ENCODE measurements at places on chromosomes 1 and 21.

DNA sequence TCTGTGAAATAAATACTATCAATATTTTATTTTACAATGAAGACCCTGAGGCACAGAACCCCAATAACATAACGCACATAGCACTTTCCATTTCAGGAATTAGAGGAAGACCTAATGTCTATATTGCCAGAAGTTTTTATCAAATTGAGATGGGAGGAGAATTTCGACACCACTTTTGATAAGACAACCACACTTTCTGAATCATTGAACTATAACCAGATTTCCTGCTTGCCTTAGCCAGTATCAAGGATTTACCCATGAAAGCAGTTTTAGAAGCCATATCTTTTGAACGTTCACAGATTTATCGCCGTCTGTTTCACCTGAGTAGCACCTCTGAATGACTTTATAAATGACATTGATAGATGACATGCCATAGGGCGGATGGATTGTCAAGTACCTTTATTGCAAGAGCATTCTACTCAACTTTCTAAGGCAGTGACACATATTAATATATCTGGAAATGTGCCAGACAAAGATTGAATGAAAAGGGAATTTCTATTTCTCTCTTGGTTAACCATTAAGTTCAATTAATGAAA is 768.4 kb downstream of the LTN1 start:
- DNase-seq, result no peak

DNA sequence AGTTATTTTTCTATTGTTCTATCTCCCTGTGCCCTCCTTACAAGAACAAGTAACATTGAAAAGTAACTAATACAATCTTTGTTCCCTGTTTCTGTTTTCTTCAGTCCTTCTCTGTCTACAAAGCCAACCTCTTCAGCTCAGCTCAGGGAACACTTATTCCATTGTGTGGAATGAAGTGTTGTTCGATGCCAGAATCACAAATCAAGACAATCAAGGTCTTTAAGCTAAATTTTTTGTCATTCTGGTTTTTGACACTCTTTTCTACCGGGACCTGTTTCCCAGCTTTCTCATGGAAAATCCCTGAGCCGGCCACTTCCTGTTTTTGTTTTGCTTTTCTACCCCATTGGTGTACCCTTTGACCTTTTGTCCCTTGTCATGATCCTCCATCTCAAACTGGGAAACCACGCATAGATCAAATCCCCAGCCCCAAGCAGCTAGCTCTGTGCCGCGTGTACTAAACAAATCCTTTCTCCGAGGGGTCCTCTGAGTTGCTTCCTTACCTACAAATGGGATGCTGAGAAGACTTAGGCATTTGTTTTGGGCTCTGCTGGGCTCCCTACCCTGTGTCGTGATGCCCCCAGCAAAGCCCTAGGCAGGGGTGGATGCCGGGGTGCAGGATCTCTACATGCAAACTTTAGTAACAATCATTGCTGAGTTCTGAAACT is 141.8 kb downstream of the TOMM20 start:
- no peak for DNase-seq

GRCh38 chr1:11787251-11787803 is 18.4 kb downstream of the MTHFR start:
- DNase-seq, result no peak

DNA sequence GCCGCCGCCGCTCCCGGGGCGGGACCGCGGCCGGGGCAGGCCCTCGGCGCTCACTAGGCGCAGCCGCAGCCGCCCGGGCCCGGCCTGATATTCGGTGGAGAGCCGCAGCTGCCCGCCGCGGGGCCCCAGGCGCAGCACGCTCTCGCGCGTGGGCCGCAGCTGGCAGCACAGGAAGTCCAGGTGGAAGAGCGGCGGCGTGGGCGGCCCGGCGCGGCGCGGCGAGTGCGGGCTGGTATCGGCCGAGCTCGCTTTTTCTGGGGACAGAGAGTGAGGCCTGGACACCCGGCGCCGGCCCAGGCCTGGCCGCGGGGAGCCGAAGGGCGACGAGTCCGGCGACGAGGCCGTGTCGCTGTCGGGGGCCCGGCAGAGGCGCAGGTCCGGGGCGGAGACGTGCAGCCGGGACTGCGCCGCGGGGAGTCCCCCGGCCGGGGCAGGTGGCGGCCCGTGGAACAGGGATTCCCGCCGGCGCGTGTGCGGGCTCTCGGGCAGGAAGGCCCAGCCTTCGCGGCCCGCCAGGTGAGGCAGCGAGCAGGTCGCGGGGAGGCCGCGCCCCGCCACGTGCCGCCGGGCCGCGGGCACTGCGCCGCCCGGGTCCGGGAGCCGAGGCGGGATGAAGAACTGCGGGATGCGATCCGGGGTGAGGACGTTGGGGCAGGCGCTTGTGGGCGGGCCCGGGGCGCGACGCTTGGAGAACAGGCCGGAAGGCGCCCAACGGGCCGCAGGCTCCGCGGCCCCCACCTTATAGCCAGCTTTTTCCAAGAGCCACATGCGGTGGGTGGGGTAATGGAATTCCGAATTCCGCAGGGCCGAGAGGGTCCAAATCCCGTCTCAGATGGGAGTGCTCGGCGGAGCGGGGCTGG is 1.2 kb downstream of the C2CD4D start:
- no peak for DNase-seq

All from HT1080 (cell line).